ENCODE measurements at places on chromosomes 3 and 15.

DNA sequence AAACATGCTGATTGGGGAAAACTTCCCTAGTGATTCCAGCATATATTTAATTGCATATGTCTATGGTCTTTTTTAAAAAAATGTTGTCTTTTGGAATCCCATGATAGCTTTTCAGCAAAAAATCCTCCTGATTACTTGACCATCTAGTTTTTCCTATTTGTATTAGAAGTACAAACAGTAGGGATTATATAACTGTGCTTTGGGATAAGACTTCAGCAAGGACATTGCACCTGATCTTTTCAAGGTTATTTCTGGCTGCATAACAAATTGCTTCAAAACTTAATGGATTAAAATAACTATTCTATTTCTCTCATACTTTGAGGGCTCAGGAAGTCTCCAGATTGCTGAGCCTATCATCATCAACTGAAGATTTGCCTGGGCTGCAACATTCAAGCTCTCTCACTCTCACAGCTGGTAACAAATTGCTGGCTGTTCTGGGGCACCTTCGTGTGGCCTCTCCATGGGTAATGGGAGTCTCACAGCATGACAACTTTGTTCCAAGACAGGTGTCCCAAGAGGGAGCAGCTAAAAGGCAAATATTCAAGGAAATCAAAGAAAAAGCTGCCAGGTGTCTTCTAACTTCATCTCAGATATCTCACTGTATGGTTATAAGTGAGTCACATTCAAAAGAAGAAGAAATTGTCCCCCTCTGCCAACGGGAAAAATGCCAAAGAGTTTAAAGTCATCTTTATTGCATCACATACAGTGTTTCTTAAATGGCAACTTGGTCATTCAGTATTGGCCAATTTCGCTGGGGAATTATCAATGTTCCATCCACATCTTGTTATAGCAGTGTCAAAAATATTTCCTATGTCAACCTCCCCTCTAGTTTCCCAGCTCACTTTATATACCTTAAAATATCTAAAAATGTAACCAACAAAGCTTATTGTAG, 644.5 kb upstream of the GRM7 start:
- no peak for DNase-seq

DNA sequence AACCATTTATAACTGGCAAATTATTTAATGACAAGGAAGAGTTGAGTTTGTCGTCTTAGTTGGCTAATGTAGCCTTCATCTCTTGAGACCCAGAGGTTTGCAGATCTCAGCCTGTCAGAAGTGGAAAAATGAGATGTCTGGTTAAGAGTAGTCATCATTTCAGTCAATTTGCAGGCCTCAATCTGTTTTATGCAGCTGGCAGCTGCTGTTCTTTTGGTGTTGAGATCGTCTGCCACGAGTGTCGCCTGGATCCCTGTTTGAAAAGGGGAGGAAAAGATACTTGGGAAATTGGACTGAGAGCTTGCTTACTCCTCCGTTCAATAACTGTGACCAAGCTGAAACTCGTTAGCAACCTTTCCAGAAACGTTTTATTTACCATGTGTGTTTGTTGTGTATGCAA, 2.3 kb downstream of the PHLDB2 start:
- no peak for DNase-seq

DNA sequence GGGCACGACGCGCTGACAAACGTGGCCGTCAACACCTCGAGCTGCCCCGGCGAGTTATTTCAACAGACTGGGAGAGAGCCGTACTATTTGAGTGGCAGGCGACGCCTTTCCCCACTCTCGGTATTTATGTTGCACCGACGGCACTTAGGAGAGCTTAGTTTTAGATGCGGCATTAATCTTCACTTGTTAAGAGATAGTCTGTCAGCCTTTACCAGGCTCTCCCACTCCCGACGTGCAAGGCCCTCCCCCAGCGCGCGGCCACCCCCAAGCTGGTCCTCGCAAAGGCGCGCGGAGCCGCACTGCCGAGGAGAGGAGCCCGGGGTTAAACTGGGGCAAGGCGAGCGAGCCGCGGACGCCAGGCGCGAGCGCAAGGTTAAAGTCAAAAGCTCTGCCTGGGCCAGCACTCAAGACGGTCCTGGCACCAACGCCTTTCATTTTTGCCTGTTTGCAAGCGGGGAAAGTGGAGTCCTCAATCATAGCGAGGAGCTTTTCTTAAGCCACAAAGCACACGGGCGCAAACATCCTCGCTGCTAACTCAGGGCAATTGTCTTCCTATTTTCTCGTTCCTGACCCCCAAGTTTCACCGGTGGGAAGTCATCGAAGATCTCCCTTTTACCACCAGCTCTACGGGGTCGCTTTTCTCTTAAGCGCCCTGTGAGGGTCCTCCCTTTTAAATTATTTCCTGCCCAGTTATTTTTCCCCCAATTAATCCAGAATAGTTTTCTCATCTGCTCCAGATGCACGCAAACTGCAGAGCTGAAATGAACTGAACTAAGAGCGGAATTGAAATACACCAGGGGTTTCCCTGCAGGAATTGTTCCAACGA, 86.6 kb downstream of the NR2F2 start:
- DNase-seq: peak; percentile 41

DNA sequence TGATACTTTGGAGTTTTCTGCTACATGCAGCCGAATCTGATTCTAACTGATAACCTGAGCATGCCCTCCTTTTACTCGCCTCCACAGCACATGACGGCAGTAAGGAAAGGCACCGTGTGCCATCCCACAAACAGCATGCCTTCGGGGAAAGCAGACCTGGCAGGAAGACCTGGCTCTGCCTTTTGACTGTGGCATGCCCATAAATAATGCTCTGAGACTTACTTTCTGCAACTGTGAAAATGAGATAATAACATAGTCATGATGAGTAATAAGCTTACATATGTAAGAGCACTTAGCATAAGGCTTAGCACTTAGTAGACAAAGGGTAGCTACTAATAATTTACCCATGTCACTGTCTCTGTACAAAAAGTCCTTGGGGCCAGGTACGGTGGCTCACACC, 32.9 kb downstream of the MTHFS start:
- DNase-seq: no peak

DNA sequence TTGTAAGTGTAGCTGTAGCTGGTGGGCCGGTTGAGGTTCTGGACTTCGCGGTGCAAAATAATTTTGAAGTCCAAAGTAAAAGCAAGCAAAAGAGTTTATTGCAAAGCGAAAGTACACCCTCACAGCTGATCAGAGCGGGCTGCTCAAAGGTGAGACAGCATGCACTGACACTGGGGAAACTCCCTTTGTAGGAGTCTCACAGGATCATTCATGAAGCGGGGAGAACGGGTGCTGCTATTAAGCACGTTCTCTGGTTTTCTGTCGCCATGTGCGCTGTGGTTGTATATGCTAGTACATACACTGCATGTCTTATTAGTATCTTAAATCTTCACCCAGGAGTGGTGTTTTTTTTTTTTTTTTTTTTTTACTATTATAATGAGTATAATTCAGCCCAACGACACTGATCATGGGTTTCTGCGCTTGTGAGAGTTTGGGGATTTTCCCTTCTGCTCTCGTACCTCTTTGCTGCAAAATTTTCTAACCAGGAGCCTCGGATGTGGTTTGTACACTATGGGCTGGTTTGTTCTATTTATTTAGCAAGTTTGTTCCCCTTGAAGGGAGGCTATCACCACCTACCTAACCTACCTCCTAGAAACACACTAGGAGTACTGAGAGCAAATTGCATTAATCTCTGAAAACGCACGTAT, 1.4 kb upstream of the AP4E1 start:
- peak; percentile 3 for DNase-seq

DNA sequence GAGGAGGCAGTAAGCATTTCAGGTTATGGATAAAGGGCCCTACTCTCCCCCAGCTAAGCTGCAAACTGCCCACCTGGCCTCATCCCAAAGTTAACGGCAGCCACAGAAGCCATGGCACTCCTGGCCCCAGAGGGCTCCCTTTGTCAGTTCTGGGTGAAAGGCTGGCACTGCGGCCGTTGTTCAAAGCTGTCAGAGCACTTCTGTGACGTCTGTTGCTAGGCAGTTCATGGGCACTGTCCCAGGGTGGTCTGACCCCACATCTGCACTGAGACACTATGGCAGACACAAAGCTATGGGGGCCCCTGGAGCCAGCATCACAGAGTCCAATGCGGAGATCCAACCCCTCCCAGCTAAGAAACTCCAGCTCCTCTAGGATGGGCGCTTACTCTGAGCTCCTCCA, 30.0 kb downstream of the TLE3 start:
- DNase-seq: no peak

GRCh38 chr3:116264546-116265319, 180.6 kb downstream of the LSAMP start:
- DNase-seq: no peak

GRCh38 chr15:90217671-90218394, 15.9 kb downstream of the CIB1 start:
- no peak for DNase-seq

- no peak for DNase-seq
Observed at GRCh38 chr3:143066033-143066432, 53.5 kb upstream of the CHST2 start.

DNA sequence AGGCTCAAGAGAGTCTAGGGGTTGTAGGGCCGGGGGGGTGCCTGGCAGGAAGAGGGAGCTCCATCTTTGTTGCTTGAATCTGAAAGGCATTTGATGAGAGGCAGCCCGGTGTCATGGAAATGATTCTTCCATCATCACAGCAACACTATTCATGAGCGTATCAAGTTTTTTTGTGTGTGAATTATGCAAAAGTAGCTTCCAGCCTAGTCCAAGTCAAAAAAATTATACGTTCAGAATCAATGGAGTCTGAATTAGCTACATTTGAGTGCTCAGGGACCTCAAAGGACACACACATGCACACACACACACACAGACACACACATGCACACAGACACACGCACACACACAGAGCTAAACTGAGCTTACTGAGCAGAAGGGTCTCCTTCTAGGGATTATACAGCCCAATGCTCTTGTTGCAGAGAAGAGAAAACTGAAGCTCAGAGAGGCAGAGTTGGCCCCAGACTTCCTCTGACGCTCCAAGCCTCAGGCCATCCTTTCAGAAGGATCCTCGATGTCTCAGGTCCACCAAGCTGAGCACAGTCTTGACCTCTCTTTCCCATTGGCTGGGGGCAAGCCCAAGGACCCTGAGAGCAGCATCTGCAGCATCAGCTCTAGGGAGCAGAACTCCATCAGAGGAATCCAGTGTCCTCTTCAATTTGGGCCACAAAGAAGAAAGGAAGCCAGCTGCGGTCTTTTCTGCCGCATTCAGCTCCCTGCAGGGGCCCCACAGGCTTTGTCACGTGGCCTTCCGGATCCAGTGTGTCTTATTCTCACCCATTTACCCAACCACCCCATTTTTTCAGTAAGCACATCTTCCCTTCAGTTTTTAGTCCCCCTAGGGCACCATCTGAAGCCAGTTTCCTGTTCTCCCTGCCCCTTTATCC, 228.0 kb downstream of the UACA start:
- no peak for DNase-seq

- no peak for DNase-seq
Observed at GRCh38 chr3:150989208-150989607, 16.7 kb upstream of the CLRN1 start.

- no peak for DNase-seq
Observed at GRCh38 chr3:193903966-193904365, 232.0 kb upstream of the HES1 start.

- DNase-seq: no peak
Observed at GRCh38 chr3:145882436-145882835, 278.5 kb downstream of the PLOD2 start.

GRCh38 chr3:59084583-59084982, 34.8 kb upstream of the CFAP20DC start:
- no peak for DNase-seq

DNA sequence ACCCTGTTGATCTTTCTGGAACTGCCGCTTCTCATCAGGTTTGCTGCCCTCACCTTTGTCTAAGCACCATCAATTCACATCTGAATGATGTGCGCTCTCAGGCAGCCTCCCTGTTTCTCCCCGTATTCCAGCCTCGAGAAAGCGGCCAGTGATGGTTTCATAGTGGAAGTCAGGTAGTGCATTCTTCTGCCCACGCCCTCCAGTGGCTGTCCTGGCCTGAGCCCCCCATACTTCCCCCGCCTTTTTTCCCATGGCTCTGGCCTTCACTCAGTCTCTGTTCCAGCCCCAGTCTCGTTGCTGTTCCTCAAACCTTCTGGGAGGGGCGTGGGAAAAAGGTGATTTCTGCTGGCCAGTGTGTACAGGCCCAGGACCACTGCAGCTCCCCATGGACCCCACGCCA, 101.3 kb downstream of the ASB7 start:
- DNase-seq: no peak

- no peak for DNase-seq
Observed at GRCh38 chr15:43433165-43433564, 59.8 kb downstream of the TP53BP1 start.

DNA sequence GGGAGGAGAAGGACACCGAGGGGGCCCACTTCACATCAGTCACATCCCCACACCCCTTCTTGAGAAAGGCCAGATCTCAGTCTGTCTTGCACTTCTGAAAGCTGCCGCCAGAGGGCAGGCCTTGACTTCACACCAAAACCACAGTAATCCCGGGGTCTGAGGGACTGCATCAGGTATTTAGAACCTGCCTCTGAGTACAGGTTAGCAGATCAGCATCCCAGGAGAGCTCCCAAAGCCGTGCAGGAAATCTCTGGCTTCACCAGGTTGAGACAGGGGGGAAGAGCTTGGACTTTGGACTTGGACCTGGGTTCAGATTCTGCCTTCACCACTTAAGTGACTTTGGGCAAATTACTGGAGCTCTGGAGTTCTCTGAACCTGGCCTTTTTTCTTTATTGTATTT, 50.3 kb downstream of the LHFPL4 start:
- DNase-seq: peak; percentile 85

DNA sequence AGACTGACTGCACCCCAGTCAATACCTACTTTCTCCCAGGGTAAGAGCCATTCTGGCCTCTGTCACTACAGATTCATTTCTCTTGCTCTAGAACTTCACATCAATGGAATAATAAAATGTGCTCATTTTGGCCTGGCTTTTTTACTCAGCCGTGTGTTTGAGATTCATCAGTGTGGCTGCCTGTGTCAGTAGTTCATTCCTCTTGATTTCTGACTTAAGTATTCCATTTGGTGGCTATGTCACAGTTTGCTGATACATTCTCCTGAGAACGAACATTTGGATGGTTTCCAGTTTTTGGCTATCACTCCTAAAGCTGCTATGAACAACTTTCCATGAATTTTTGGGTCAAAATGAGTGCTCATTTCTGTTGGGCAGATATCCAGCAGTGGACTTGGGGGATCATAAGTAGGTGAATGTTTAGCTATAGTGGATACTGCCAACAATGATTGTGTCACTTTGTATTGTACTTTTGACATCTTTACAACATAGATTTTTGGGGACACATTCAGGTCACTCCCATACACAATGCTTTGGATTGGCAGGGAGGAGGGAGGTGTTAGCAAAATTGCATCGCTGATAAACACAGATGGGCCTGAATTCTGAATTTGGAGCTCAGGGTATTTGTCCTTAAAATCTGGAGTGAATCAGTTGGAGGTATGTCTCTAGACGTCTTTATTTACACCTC, 19.8 kb upstream of the FAM107A start:
- DNase-seq: no peak
